Activated naive CD4-positive, alpha-beta T cell (primary cell): ENCODE measurements at places on chromosomes 13 and 19.
A peak's percentile ranks its signal among the peaks of the same experiment; 100 is the strongest.

- no peak for DNase-seq
Observed at GRCh38 chr13:30659980-30660379, 42.3 kb downstream of the USPL1 start.

DNA sequence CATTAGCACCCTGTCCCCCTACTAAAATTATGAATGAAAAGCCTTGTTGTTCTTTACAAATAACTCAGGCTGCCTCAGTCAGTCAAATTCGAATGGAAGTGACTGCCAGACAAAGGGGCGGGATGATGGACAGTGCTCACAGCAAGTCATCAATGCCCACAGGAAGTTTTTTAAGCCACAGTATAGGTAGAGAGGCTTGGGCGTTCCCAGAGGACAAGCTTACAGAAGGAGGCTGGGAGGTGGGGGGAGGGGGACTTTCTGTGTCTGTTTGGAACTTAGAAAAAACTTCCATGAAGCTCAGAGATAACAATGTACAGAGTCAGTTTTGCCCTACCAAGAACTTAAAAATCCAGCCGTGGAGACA is 18.5 kb upstream of the SPRY2 start:
- DNase-seq, result no peak

GRCh38 chr13:40671956-40672764 is 5.7 kb upstream of the FOXO1 start:
- no peak for DNase-seq

DNA sequence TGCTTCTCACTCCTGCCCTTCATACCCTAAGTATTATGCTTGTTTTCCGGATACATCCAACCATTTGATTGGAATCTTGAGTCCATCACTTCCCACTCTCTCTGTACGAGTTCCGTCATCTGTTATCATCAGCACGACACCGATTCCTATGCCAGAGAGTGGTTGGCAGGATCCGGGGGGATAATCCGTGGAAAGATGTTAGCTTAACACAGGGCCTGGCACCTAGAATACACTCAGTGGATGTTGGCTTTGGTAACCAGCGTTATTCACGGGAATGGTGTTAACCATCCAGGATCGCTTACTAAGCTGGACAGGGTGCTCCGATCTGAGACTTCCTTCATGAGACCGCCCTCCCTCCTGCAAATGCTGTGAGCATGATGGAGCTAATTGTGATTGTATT is 12.4 kb downstream of the VSTM2B start:
- no peak for DNase-seq

DNA sequence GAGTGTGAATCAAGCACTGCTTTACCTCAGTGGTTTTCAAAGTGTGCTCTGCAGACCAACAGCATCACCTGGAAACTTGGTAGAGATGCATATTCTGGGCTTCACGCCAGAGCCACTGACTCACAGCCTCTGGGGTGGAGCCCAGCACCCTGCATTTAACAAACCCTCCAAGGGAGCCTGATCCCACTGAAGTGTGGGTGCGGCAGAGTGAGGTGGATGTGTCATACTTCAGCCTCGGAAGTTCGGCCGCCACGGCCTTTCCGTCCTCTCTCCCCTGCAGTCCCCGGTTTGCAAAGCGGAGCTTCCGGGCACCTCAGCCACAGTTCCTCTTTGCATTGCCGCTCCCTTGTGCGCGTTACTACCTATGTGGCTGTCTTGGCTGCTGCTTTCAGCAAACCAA is 33.3 kb upstream of the MICU2 start:
- peak; percentile 4 for DNase-seq

DNA sequence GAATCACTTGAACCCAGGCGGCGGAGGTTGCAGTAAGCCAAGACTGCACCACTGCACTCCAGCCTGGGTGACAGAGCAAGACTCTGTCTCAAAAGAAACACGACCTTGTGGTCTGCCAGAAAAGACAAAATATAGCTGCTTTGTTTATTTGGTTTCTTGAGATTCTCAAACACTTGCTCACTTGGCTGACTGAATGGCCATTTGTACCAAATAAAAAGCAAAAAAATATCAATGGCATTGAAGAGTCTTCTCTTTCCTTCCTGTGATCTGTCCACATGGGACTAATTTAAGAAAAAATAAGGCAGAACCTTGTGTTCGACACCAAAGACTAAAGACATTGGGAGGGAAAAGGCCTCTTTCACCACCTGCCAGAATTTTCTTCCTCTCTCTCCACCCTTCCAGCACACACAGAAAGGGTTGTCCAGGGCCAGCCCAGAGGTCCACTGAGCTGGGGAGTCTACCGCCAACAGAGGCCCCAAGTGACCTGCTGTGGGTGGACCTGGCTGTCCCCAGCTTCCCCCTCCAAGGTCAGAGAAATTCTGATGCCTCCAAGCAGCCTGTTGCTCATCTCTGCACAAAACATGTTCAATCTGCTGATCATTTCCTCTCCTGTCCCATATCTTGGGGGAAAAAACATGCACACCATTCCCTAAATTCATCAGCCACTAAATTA is 5.9 kb downstream of the BRME1 start:
- no peak for DNase-seq

GRCh38 chr13:79287939-79288795 is 117.9 kb downstream of the RBM26 start:
- DNase-seq, result no peak
